NCI-H1694 (cell line): ENCODE measurements at places on chromosomes 12 and 14.

DNA sequence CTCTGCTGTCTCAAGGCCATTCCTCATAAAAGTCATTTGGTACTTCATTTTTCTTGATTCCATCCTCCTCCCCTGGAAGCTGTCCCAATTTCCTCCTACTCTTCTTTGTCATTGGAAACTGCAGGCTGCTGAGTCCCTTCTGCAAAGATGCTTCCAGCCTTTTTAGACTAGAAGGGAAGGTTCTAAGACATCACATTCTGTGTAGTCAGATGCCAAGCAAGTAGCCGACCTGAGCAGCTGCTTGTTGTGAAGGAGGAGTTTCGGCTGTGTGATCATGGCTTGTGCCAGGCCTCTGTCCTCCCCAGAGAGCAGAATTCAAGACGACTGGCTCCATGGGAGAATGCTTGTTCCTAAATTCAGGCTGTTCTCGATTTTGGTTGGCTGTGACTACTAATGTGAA lies 8.7 kb downstream of the RFC5 start:
- DNase-seq, result no peak

- DNase-seq, result no peak
Observed at GRCh38 chr12:77599782-77600467, 230.8 kb upstream of the NAV3 start.

GRCh38 chr12:67810166-67810565 lies 161.6 kb downstream of the DYRK2 start:
- no peak for DNase-seq

- no peak for DNase-seq
Observed at GRCh38 chr14:26339381-26339780, 258.5 kb downstream of the NOVA1 start.

- DNase-seq, result no peak
Observed at GRCh38 chr12:988646-989045, 2.4 kb upstream of the ERC1 start.

DNA sequence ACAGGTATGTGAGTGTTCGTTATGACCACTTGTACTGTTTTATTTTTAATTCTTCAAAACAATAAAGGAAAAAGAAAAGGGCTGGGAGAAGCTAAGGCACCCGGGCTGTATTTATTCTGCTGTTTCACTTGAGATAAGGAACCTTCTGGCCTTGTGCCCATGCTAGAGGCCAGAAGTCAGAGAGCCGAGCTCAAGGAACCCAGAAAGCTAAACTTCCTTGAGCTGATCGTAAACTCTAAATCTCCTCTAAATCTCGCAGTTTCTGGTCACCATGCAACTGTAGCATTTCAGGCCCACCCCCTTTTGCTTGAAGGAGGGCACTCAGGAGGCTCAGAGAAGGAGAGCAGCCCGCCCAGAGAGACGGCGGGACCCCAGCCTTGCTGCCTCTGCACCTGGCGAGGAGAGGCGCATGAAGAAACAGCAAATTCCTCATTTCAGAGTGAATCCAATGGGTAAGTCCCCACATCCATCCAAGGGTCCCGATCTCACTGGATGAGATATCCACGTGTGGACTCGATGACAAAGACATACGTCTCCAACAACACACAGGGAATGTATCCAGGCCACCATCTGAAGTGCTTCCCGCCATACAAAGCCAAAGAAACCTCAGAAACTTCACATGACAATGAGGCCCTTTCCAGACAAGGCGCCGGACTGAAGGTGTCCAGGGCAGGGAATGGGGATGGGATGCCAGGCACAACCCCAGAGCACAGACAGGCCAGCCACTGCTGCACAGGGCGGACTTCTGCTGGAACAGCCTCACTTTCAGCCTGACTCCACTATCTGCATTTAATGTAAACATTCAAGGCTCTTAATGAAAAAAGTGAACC lies 14.6 kb downstream of the CCDC88C start:
- no peak for DNase-seq

GRCh38 chr14:70706177-70706576 lies 64.5 kb downstream of the TTC9 start:
- DNase-seq, result no peak

DNA sequence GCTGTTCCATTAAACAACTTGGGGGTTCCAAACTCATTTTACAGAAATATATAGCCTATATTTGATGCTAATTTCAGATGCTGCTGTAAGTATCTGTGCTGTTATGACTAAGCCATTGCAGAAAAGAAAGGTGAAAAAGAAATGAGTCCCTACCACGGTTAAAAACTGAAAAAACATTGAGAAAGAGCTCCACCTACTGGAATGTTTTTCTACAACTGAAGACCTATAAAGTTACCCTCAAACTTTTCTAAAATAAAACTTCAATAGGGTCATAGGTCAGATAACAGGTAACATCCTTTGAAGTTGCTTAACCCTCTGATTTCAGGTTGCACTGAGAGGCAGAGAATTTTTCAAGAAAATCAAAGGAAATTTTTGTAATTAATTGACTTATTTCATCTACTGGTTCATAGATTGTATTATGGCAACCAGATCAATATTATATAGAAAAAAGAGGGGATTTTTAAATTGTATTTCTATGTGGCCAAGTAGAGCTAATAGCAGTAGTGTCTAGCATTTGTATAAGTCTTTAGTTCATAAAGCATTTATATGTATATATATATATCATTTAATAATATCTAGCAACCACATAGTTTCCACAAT lies 279.9 kb downstream of the RPS29 start:
- peak; percentile 68 for DNase-seq

- DNase-seq, result no peak
Observed at GRCh38 chr14:21350539-21350938, 33.3 kb downstream of the SUPT16H start.

DNA sequence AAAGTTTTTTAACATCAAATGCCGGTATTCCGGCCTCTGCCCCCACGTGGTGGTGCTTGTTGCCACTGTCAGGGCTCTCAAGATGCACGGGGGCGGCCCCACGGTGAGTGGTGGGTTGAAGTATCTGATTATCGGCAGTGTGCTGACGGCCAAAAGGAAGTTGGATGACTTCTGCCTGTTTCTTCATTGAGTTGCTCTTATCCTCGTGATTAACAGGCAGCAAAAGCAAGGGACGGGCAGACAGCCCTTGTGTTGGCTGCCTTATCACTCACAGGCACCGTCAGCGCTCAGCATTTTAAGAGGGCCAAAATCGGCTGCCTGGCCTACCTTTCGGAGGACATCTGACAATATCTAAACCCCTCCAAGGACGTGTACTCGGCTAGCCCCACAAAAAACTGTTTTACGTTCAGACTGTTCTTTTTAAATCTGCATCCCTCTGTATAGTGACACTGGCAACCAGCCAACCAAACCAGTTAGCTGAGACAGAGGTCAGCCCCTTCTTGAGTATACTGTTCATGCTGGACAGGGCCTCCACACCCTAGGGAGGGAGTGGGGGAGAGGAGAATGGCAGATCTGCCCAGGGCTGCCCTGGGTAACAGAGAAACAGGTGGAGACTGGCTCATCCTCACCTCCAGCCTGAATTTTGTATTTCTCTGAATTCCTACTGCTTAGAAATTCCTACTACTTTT lies 22.9 kb upstream of the AKAP5 start:
- no peak for DNase-seq

GRCh38 chr12:52647601-52648000 lies 4.4 kb downstream of the KRT2 start:
- no peak for DNase-seq

DNA sequence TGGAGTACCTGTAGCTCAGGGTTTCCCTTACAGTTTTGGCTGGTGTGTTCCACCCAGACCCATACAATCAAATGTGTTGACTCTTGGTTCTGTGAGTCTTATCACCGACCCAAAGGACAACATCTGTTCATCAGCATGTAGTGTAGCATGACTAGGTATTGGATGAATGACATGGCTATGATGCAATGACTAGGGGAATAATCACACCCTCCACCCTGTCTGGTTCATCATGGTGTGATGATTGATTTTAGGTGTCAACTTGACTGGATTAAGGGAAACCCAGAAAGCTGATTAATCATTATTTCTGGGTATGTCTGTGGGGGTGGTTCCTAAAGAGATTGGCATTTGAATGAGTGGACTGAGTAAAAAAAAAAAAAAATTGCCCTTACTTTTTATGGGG lies 311.3 kb downstream of the DPF3 start:
- no peak for DNase-seq

GRCh38 chr12:113852264-113852663 lies 113.9 kb downstream of the RBM19 start:
- DNase-seq, result no peak

DNA sequence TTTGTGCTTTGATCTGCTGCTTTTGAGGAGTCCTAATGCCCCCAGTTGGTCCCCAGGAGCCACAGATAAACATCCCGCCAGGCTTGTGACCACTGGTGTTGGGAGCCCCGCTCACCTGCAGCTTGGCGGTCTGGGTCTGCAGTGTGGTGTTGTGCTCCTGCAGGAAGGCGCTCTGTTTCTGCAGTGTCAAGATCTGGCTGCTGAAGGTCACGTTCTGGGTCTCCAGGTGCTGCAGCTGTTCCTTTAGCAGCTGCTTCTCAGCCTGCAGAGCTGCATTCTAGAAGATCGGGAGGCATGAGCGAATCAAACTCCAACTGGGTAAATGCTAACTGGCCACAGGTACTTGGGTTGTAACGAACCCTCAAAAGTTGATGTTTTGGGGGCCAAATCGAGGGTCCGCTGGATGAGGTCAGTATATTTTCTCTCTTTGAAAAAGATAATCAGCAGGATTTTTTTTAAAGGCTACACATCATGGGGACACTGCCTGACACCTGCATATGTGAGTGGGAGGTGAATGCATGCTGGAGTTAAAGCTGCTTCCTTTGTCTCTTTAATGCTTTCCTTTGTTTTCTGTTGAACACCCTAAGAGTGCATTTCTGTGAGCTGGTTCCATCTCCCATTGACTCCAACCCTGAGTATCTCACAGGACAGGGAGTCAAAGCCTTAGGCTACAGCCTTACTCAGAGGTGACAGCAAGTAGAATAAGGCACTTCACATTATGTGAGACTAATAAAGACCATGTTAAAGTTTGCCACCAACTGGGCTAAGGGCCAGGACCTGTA lies 61.3 kb upstream of the GPR68 start:
- no peak for DNase-seq

DNA sequence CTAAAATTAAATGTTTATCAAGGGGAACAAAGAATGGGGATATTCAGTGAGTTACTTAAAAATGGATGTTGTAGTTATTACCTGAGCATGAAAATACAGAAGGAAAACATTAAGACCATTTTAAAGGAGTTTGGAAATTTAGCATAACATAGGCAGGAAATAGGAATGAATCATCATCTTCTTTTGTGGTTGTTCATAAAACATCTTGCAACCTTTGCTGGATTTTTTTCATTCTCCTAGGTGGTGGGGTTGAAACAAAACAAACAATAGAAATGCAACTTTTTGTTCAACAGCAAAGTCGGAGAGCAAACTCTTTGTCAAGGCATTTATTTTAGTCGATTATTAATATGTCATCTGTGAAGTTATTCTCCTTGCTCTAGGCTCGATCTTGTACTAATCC lies 275.1 kb downstream of the IPO8 start:
- no peak for DNase-seq

GRCh38 chr12:47307680-47308399 lies 228.1 kb upstream of the AMIGO2 start:
- peak; percentile 2 for DNase-seq

- DNase-seq, result no peak
Observed at GRCh38 chr12:109178532-109178931, 62.1 kb downstream of the ACACB start.

DNA sequence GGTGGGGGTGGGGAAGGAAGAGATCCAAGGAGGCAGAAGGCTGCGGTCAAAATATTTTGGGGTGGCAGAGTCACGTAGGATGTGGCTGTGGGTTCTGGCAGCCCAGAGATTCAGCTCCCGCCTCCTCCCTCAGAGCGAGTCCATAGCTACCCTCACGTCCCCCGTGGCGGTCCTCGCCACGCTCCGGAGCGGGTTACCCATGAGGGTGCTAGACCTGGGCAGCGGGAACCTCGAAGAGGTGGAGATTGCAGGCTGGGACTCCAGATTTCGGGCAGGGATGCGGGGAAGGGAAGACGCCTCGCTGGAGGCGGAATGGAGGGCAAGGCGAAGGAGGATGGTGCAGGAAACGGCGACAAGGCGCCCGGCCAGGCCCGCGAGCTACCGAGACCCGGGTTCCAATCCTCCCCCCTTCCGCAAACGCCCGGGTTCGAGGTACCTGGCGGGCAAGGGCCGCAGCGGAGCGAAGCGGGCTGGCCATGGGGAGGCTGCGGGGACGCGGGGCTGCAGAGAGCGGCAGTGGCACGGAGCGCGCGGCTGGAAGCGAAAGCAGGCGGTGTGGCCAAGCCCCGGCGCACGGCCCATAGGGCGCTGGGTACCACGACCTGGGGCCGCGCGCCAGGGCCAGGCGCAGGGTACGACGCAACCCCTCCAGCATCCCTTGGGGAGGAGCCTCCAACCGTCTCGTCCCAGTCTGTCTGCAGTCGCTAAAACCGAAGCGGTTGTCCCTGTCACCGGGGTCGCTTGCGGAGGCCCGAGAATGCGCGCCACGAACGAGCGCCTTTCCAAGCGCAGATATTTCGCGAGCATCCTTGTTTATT lies 46.2 kb downstream of the BCAT1 start:
- DNase-seq, result no peak

- DNase-seq, result no peak
Observed at GRCh38 chr12:23098517-23098916, 473.5 kb downstream of the ETNK1 start.

DNA sequence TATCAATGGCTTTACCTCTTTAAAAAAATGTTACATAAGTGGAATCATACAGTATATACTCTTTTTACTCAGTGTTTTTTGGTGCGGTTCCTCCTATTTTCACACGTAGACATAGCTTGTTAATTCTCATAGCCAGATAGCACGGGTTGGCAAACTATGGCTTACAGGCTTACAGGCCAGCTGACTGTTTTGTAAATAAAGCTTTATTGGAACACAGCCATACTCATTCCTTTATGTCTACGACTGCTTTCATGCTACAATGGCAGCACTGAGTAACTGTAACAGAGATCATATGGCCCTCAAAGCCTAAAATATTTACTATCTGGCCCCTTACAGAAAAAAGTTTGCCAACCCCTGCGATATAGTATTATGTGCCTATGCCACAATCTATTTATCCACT lies 5.8 kb upstream of the DAAM1 start:
- peak; percentile 12 for DNase-seq

- no peak for DNase-seq
Observed at GRCh38 chr14:76862546-76863282, 36.5 kb downstream of the LRRC74A start.

DNA sequence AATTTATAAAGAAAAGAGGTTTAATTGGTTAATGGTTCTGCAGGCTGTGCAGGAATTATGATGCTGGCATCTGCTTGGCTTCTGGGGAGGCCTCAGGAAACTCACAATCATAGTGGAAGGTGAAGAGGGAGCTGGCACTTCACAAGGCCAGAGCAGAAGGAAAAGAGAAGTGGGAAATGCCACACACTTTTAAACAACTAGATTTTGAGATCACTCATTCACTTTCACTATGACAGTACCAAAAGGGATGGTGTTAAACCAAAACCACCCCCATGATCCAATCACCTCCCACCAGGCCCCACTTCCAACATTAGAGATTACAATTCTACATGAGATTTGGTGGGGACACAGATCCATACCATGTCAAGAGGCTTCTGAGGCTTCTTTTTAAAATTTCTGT lies 62.6 kb downstream of the SLC38A4 start:
- DNase-seq, result no peak

GRCh38 chr12:65532764-65533163 lies 254.3 kb downstream of the MSRB3 start:
- no peak for DNase-seq
